AG20443 (cell line): ENCODE measurements at places on chromosomes 12 and 14.

GRCh38 chr14:105050551-105050897, 14.7 kb downstream of the GPR132 start:
- peak; percentile 60 for DNase-seq

- DNase-seq: peak; percentile 13
These were observed 31.1 kb upstream of the NUBPL start for GRCh38 chr14:31530136-31530535.

DNA sequence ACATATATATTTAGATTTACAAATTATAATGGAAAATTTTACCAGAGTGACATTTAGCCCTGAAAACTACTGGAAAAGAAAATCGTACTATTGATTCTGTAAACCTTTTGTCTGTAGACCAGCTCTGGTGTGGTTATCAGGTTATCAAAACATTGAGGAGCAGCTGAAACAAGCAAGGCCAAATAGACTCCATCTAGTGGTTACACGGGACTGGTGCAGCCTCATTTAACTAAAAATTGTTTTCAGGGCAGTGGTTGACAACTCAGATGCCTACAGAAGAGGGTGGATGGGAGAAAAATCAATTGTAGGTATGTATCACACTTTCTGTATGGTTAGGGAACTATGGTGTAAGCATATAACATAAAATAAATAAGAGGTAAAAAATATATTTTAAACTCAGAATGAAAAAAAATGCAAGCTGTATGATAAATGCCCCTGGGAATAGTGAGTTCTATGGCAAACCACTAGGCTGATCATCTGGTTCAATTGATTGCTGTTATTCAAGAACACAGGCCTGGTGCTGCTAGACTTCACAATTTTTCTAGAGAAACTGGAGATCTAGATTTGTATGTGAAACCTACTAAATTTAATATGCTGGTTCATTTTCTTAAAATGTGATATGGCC, 51.2 kb downstream of the ACSS3 start:
- DNase-seq: peak; percentile 60

- peak; percentile 57 for DNase-seq
These were observed 2.4 kb downstream of the AGAP2 start for GRCh38 chr12:57735952-57736740.

DNA sequence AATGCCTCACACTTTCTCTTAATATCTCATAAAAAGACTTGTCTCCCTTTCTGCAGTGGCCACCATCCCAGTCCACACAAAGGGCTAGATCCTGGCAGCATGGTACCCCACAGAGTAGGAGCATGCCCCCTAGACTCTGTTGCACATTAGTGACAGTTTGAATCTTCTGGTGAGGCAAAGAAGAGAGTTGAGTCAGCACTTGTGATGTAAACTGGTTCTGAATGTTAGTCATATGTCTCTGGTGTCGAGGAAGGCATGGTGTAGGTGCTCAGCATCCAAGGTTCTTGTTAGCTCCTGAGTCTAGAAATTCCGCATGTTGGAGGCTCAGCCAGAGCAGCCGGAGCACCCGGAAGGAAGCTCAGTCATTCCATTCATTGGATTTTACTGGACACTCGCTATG, 9.8 kb downstream of the TTC9 start:
- no peak for DNase-seq

DNA sequence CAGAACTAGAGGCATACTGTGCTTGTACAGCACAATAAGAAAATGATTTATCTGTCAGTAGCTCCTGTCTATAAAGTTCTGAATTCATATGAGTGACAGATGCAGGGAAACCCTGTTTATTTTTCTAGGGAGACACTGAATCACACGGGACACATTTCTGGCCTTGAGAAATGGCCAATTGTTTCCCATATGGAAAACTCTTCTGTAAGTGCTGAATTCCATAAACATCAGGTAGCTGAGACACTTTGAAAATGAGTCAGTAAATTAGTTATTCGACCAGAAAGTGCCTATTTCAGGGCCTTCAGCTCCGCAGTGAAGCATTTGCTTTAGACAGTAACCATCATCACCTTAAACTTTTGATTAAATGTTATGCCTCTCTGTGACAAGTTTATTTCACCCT, 184.4 kb downstream of the TMEM132D start:
- DNase-seq: no peak

DNA sequence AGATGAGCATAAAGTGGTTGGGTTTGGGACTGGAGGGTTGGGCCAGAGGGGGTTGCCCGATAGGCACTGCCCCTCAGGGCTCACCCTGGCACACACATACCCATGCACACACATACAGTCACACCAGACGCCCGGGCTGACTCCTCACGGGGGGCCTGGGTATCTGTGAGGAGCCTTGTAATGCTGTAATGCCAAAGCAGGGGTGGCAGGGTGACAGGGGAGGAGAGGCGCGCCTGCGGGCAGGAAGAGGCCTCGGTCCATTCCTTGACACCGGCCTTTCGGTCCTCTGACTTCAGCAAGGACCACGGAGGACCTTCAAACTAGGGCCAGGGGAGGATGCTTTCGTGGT, 375 bp downstream of the FAIM2 start:
- no peak for DNase-seq

DNA sequence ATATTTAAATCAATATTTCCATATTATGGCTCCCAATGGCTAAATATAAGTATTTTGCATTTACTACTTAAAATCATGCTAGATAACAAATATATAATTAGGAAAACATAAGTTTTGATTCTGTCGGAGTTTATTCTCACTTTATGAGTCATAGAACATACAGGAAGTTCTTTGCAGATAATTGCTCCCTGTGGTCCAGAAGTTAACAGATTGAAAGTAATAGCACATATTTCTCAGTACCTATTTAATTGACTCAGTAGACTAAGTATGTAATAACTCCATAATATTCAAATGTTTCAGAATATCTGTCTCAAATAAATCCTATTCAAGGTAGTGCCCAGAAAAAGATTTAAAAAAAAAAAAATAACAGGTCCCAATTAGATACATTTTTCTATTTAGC, 806.0 kb upstream of the ATXN7L3B start:
- no peak for DNase-seq

GRCh38 chr14:98976271-98976670, 295.7 kb downstream of the BCL11B start:
- no peak for DNase-seq

GRCh38 chr12:19140381-19141236, 11.1 kb downstream of the PLEKHA5 start:
- DNase-seq: no peak

DNA sequence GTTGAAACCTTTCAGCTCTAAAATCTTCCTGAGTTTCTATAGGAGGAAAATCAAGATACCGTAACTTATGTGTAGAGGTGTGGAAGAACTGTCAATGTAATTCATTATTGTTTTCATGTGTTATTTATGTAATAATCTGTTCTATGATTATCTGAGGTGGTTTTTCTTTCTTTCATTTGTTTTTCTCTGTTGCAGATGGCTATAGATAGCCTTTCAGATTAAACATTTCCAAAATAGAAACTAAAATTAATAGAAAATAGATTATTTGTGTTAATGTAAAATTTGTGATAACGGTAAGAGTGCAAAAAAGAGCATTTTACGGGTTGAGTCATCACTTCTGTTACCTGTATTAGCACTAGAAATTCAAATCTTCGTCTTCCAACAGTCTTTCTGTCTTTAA, 128.8 kb downstream of the SYNE2 start:
- DNase-seq: no peak

DNA sequence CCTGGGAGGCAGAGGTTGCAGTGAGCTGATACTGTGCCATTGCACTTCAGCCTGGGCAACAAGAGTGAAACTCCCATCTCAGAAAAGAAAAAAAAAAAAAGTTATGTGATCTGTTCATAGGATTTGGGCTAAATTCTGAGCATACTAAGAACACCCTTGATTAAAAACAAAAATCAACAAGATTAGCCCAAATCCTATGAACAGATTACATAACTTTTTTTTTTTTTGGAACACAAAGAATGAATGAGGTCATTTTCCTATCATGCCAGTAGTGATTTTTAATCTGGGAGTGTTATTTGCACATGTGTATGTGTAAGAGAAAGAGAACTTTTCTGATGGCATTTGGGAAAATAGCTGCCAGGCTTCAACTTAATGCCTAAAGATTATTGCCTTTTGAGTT, 208.7 kb downstream of the ERC1 start:
- no peak for DNase-seq
